HuH-7.5 (cell line): ENCODE measurements at places on chromosomes 7 and 10.
A peak's percentile ranks its signal among the peaks of the same experiment; 100 is the strongest.

DNA sequence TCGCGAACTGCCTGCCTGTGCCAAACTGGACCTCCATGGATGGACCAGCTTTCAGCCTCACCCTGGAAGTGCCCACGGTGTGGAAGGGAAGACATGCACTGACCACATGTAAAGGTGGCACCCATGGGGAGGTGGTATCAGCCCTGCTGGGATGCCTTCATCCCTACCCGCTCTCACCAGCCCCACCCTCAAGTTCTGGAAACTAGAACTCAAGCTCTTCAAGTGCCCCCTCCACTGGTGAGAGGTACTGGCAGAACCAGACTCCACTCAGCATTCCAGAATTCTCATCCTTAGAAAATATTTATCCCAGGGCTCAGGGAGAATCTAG lies 5.9 kb downstream of the ZNF488 start:
- DNase-seq, result no peak

DNA sequence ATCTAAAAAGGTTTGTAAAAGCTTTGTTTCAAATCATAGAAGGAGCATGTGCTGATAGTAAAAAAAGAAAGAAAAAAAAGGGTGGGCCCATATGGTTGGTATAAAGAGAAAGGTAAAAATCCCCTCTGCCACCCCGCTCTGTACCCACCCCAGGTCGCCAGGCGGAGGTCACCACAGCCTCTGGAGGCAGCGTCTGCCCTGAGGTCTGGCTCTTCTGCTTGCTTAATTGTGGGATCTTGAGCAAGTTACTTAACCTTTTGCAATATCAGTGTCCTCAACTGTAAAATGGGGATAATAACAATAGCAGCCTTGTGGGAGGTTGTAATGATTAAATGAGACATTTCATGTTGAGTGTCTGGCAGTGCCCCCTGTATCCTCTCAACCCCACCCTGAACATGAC lies 10.7 kb upstream of the PCBD1 start:
- DNase-seq, result no peak

- no peak for DNase-seq
These were observed 5.0 kb downstream of the AKR1B10 start for GRCh38 chr7:134532180-134532953.

- peak; percentile 42 for DNase-seq
These were observed 41.1 kb upstream of the DUSP5 start for GRCh38 chr10:110456523-110457091.

DNA sequence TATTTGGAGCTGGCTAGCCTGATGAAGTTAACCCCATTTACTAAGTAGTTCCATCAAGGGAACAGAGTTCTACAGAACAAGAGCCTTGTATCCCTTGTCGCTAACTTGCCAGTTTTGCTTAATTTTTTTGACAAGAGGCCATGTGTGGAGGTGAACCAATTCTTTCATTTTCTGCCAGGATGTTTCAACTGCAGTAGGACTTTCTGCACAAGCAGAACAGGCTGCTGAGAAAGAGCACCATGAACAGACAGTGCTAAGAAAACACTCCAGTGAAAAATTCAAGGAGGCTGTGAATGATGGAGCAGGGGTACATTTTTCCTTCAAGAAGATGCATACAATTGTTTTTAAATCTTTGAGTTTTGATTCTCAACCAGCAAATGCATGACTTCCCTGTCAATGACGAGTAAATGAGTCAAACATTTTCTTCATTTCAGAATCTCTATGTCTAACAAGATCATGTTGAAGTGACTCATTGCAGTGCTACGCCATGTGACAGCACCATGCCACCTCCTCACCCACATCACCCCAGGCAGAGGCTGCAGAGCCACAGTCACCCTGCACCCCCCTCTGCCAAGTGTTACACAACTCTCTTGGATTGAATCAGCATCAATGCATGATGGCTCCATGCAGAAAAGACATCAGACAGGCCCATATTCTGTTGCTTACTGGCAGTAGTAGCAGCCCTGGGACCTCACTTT lies 193.1 kb downstream of the COBL start:
- DNase-seq, result no peak

DNA sequence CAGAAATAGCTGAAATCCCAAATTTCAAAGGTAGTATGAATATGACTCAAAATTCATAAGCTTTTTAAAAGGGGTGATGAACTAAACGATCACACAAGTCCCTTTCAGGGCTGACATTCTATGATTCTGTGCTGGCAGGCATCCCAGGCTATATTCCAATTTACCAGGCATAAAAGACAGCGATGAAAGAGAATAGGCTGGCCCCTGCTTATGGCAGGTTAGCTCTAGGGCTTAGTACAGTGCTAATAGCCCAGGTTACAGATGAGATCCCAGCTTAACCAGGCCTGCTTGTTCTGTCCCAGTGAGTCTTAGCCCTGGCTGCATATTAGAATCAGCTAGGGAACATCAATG lies 56.4 kb downstream of the CDHR3 start:
- DNase-seq, result no peak

DNA sequence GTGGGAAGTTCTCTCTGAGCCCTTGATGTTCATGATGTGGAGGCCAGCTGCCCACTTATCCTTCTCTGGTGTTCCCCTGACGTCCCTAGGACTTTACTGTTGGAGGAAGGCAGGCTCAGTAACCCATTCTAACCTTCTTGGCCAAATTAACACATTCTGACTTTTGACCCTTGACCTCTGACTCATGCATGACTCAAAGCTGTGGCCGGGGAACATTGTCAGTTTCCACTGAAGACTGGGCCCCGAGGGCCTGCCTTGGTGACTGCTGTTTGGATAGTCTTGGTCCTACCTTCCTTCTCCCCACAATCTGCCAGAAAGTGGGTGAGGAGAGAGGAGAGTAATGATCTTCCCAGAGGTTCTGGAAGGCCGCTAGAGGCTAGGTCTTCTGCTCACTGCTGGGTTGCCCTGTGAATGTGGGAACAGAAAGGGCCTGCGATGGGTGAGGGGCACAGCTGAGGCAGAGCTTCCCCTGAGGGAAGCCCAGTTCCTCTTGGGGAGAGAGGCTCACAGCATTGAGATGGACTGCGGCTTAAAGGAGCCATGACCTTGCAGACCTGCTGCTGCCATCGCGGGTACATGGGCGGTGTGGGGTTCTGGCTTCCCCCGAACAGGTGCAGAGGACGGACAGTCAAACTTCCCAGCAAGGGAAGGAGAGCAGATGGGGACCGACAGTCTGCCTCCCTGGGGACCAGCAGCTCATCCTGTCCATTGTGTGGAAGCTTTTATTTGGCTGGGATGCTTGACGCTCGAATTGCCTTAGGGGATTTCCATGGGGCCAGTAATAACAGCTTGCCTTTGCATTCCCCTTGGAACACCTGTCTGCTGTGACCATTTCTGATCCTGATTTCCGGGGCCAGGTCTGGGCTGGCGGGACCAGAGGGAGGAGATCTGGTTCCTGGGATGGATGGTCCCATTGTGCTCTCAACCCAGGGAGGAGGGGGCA lies 43.8 kb downstream of the ADAMTS14 start:
- DNase-seq, result no peak
